ENCODE measurements at places on chromosomes 7 and 10.

DNA sequence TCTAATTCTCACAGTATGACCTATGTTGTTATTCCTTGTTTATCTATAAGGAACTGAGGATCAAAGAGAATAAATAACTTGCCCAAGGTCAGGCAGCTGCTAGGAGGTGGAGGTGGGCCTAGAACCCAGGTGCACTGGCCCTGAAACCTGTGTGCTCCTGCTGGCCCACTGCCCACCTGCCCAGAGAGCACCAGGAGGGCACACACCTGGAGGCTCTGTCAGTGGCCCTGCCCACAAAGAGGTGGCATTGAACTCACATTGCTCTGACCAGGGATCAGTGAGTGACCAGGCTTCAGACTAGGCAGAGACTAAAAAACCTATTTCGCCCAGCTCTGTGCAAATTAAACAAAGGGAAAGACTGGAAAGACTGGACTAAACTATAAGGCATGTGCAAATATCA lies 210.6 kb downstream of the TNS3 start:
- no peak for DNase-seq

DNA sequence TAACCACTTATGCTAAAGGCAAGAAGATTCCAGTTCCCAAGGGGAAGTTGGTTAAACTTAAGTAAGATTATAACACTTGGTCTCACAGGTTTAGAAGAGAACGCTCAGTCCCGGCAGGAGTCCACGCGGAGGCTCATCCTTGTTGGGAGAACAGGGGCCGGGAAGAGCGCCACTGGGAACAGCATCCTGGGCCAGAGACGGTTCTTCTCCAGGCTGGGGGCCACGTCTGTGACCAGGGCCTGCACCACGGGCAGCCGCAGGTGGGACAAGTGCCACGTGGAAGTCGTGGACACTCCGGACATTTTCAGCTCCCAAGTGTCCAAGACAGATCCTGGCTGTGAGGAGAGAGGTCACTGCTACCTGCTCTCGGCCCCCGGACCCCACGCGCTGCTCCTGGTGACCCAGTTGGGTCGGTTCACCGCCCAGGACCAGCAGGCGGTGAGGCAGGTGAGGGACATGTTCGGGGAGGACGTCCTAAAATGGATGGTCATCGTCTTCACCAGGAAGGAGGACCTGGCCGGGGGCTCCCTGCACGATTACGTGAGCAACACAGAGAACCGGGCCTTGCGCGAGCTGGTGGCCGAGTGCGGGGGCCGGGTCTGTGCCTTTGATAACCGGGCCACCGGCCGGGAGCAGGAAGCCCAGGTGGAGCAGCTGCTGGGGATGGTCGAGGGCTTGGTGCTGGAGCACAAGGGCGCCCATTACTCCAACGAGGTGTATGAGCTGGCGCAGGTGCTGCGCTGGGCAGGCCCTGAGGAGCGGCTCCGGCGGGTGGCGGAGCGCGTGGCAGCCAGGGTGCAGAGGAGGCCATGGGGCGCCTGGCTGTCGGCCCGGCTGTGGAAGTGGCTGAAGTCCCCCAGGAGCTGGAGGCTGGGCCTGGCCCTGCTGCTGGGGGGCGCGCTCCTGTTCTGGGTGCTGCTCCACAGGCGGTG lies 3.8 kb downstream of the GIMAP1 start:
- no peak for DNase-seq

DNA sequence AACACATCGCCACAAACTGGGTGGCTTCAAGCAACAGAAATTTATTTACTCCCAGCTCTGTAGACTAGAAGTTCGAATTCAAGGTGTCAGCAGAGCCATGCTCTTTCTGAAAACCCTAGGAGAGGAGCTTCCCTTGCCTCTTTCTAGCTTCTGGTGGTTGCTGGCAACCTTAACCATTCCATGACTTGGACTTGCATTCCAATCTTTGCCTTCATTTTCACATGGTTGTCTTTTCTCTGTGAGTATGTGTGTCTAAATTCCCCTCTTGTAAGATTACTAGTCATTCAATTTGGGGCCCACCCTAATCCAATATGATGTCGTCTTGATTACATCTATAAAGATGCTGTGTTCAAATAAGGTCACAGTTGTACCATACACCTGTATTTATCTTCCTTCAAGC lies 65.9 kb upstream of the PRKG1 start:
- DNase-seq, result no peak

DNA sequence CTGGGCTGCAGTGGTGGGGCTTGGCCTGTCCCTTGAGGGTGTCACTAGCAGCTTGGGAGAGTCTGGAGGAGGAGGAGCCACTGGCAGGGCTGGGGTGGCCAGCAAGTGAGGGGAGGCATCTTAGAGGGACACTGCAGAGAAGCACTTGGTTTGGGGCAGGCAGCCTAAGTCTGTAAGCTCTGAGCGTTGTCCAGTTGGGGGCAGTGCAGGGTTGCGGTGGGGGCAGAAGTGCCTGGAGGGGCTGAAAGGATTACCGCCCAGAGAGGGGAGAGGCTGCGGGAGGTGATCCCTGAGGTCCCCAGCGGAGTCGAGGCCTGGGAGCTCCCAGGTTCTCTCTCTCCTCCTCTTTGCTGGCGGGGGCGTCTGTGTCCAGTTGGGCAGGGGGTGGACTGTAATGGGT lies 7.4 kb downstream of the ADCYAP1R1 start:
- DNase-seq, result no peak

GRCh38 chr7:43204081-43204480 lies 91.6 kb downstream of the HECW1 start:
- no peak for DNase-seq

DNA sequence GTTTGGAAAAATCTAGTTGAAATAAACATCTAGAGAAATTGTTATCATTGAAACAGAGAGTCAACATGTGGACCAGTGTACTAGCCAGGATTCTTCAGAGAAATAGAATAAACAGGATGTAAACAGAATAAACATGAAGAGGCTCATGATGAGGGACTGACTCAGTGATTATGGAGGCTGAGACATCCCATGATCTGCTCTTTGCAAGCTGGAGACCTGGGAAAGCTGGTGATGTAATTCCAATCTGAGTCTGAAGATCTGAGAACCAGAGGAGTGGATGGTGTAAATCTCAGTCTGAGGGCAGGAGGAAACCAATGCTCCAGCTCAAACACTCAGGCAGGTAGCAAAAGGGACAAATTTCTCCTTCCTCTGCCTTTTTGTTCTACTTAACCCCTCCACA lies 62.9 kb upstream of the FAM180A start:
- DNase-seq, result no peak

- no peak for DNase-seq
Measured at GRCh38 chr7:64887756-64888508, 15.1 kb upstream of the ZNF273 start.

GRCh38 chr7:20330239-20330927 lies at the start of gene ITGB8:
TSS of gene ITGB8 (plus strand) at chr7:20330900. CDS start at chr7:20331807, 907 bp downstream.
- peak; percentile 76 for DNase-seq

DNA sequence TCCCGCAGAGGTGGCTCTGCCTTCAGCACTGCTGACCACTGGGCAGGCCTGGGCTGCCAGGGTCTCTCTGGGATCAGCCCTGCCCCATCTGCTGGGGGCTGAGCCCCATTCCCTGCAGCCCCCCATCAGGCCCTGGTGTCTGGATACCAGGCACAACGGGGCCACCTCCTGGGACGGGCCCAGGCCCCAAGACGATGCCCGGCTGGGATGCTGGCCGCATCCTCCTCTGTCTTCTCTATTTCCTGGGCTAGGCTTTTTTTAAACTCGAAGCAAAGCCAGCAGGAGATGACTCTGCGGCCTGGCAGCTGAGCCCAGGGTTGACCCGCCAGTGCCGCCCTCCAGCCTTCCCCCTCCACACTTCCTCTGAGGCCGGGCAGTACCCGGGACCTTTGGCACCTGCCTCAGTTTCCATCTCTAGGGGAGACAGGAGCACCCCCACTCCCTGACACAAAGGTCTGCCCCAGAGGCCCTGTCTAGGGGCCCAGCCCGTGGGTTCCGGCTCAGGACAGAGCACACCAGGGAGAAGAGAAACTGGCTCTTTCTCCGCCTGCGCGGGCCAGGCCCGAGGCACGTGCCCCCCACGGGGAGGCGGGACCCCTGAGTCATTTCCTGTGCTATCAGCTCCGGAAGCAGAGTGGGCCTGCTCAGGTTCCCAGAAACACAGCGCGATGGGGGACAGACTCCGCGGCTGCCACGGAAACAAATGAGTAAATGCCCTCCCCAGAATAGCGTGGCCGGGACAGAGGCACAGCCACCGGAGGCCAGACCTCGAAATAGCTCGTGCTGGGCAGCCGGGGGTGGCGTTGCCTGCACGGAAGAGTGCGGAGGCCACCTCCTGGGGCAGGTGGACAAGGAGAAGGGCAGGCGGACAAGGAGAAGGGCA lies 84.6 kb upstream of the PDGFA start:
- DNase-seq, result no peak

DNA sequence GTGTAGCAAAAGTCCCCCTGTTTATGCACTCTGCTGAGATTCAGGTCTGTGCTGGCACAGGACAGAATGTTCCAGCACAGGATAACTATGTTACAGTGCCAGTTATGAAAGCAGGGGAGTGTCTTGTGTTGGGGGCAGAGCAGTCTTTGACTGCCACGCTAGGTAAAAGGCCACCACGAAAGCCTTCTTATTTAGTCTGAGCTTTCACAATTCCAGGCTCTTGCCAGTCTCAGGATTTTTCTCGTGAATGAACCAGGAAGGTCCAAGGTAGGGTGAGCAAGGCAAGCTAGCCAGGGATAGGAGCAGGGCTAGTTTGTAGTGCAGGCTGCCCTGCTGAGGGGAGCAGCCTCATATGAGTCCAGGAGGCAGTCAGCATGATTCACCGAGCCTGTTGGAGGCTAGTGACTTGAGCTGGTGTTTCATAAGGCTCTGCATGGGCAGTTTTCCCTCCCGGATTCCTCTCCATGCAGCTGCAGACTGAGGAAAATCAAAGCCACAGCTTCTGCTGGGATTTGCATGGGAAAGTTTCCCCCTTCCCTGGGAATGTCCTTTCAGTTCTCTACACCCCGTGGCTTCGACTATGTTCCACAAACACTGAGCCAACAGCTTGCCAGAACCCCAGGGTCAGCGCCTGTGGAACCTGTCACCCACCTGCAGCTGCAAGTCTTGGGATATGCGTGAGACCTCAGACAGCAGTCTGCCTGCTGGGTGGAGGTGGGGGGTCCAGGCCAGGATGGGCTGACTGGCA lies 112.3 kb downstream of the JCAD start:
- DNase-seq, result no peak

- no peak for DNase-seq
Measured at GRCh38 chr7:121992068-121992467, 119.1 kb downstream of the PTPRZ1 start.

GRCh38 chr10:59708816-59709394 lies 745 bp downstream of the SLC16A9 start:
- DNase-seq, result no peak

DNA sequence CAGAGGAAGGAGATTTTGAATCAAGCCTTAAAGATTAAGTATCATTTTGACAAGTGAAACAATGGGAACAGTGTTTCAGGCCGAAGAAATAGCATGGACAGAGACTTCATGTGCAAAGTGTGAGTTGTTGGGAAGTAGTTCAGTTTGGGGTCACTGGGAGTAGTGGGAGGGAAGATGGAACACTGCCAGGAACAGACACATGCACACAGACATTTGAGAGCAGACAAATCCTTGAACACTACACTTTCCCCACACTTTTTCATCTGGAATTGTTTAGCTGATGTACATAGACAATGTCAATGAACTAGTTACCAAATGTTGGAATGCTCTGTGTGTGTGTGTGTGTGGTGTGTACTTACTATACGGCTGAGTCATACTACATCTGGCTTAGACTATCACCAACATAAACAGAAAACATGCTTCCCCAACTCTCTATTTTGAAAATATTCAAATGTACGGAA lies 52.4 kb upstream of the LRRC17 start:
- no peak for DNase-seq

DNA sequence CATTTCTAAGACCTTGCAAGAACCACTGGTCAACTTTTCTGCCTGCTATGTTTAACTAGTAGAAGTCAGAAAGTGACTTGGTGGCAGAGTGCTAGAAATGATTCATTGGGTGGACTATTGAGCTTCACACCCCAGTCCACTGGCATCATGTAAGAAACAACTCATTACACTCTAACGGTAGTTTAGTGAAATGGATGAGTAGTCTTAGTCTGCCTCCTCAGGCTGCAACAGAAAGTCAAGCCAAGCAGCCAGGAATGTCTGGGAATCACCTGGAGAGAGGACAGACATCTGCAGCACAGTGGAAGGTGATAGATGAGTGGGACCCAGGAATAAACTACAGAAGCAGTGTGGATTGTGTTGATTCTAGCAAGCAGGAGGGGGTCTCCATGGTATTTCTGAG lies 125.4 kb downstream of the AUTS2 start:
- no peak for DNase-seq

- DNase-seq, result no peak
Measured at GRCh38 chr7:22720791-22721786, 5.9 kb upstream of the IL6 start.

- no peak for DNase-seq
Measured at GRCh38 chr7:80844916-80845315, 73.9 kb downstream of the SEMA3C start.

DNA sequence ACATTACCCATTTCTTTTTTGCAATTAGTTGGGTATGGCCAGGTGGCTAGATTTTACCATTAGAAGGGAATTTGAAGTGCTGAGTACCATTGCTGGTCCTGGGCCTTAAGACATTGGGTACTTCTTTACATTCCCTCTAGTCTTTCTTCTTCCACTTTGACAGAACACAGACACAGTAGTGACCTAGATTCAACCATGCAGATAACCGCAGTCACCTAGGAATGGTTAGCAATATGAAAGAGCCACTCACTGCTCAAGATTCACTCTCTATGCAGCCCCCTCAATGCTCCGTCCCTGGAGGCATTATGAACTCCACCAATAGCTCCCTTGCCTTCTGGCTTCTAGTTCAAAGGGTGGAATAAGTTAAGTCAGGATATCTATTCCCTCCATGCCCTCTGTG lies 16.2 kb upstream of the PON1 start:
- DNase-seq, result no peak

DNA sequence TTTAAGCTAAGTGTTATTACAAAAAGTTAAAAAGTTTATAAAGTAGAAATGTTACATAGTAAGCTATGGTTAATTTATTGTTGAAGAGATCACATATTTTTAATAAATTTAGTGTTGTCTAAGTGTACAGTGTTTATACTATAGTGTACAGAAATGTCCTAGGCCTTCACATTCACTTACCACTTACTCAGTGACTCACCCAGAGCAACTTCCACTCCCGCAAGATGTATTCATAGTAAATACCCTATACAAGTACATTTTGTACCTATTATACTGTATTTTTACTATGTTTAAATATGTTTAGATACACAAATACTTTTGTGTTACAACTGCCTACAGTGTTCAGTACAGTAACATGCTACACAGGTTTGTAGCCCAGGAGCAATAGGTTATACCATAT lies 69.2 kb downstream of the DNAJC1 start:
- no peak for DNase-seq
